Activated naive CD4-positive, alpha-beta T cell (primary cell): ENCODE measurements at places on chromosomes 6 and 20.
A peak's percentile ranks its signal among the peaks of the same experiment; 100 is the strongest.

GRCh38 chr6:155887421-155887820 is 431.8 kb upstream of the NOX3 start:
- no peak for DNase-seq

- DNase-seq = no peak
Measured at GRCh38 chr20:15890407-15890982, 682.8 kb downstream of the KIF16B start.

DNA sequence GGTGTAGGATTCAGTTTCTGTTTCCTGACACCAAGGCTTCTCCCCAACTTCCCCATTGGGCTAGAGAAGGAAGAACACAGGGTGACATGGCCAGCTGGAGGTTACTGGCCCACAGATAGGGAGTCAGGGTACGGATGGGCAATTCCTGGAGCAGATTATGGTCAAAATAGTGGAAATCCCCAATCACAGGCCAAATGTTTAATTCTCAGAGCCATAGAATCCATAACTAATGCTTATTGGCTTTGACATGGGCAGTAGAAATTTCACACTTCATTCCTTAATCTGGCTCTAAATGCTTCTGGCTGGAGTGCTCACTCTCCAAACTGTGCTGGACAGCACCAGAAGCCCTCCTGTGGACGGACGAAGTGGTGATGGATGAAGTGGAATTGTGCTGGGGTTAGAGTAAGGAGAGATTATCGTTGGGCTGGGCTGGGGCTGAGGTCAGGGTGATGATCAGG is 887 bp downstream of the SIGLEC1 start:
- DNase-seq = no peak

DNA sequence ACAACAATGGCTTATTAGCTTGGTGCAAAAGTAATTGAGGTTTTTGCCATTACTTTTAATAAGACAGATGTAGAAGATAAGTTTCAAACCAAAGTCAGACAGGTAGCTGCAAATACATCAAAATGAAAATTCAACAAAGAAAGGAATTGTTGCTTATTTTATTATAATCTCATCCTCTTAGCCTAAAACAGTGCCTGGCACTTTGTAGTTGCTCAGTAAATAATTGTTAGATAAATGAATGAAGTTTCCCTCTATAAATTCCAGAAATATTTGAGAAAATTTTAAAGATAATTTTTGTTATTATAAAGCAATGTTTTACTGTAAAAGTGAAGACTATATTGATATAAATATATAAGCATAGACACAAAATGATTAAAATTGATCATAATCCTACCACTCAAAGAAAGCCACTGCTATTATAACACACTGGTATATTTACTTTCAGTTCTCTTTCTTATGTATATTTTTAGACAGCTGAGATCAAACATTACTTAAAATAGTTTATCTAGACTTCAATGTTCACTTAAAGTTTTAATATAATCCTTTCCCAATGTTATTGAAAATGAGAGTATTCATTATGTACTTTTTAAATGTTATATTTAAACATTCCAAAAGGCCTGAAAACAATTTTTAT is 42.5 kb downstream of the SESN1 start:
- no peak for DNase-seq

- no peak for DNase-seq
Measured at GRCh38 chr6:157869673-157870302, 46.7 kb downstream of the SNX9 start.

GRCh38 chr6:158849899-158850806 is 31.0 kb upstream of the EZR start:
- DNase-seq = peak; percentile 14

DNA sequence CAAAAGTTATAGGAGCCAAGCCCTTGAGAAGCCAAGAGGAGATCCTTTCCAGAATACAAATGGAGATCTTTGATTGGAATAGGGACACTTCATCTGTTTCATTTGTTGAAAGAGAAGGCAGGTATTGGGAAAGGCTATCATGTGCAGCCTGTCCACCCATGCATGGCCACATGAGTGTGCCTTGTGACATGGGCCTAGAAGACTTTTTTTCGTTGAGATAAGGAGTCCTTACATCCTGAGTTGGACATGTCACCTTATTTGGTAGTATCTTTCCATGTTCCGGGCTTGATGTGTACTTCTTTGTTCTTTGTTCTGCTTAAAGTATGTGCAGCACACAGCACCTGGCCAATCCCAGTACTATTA is 42.1 kb upstream of the SYNCRIP start:
- DNase-seq = no peak

DNA sequence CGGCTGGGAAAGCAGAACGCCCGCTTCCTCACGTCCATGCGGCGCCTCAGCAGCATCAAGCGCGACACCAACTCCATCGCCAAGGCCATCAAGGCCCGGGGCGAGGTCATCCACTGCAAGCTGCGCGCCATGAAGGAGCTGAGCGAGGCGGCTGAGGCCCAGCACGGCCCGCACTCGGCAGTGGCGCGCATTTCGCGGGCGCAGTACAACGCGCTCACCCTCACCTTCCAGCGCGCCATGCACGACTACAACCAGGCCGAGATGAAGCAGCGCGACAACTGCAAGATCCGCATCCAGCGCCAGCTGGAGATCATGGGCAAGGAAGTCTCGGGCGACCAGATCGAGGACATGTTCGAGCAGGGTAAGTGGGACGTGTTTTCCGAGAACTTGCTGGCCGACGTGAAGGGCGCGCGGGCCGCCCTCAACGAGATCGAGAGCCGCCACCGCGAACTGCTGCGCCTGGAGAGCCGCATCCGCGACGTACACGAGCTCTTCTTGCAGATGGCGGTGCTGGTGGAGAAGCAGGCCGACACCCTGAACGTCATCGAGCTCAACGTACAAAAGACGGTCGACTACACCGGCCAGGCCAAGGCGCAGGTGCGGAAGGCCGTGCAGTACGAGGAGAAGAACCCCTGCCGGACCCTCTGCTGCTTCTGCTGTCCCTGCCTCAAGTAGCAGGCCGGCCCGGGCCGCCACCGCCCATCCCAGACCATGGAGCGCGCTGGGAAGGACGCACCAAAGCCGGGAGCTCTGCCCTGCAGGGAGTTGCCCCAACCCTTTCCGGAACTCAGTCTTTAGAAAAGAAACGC is 36.7 kb downstream of the STX11 start:
- DNase-seq = no peak

DNA sequence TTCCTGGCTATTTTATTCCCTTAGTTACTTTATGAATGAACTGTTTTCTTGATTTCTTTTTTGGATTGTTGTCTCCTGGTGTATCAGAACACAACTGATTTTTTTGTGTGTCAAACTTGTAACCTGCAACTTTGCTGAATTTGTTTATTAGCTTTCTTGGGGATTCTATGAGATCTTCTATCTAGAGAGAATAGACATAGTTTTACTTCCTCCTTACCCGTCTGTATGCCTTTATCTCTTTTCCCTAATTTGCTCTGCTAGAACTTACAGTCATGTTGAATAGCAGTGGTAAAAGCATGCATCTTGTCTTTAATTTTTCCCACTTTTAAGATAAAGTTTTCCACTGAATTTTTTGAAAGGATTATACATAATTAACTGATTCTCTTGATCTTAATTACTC is 13.2 kb downstream of the RNF146 start:
- no peak for DNase-seq

DNA sequence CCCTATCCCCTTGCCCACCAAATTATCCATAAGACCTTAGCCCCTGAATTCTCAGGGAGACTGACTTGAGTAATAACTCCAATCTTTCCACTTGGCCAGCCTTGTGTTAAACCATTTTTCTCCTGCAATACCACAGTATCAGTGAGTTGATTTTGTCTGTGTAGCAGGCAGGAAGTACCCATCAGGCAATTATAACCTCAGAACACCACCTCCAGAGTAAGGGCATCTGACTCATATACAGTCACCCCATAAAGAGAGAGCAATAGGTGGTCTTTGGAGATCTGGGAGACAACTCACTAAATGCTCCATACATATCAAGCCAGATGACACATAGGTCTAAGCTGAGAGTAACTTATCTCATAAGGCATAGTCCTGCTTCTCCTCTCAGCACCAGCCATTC is 83.7 kb downstream of the FILIP1 start:
- DNase-seq = no peak

DNA sequence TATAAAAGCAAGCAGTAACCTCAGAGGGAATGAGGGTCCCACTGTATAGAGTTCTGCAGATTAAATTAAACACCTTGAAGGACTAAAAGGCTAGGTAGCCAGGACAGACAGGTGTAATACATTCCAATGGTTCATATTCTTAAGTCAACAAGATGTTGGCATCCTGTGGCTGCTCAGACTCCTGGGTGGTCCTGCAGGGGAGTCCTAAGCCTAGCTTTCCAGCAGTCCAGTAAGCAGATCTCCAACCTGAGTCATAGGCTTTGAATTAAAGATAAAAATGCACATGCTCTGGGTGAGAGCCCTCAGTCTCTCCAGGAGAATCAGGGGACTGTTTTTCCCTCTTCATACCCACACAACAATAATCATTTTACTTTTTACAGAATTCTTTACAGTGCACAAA is 307.3 kb upstream of the SUPT3H start:
- DNase-seq = no peak

DNA sequence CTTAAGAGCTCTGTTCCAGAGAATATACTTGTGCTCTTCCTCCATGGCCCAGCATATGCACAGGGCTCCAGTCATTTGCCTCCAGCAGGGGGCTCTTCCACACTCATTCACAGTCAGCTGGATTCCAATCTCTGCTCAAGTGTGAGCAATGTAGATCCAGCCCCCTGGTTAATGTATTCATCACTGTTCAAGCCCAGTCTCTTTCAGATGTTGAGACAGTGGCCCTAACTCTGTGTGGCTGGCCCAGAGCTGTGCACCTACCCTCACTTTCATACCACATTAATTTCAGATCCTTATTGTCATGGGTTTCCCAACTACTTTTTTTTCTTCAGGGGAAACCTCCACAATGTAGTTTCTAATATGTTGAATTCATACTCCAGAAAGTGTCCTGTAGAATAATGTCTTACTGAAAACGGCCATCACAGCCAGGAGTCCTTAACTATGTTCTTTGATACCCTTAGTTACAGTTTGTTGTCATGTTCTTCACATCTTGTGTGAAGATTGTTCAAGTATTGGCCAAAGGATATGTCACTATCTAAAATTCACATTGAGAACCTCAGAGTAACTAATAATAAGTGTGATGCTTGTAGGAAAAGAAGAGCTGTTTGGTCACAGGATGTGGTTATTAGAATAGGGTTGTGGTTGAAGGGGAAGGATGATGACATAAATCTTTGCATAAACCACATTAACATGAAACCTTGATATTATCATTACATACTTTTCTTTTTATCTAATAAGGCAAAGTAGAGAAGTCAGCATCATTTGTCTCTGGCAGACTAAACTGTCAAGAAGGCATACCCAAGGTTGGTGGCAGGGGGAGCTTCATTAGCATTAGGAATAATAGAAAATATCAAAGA is 14.4 kb upstream of the HLA-DQA1 start:
- no peak for DNase-seq

DNA sequence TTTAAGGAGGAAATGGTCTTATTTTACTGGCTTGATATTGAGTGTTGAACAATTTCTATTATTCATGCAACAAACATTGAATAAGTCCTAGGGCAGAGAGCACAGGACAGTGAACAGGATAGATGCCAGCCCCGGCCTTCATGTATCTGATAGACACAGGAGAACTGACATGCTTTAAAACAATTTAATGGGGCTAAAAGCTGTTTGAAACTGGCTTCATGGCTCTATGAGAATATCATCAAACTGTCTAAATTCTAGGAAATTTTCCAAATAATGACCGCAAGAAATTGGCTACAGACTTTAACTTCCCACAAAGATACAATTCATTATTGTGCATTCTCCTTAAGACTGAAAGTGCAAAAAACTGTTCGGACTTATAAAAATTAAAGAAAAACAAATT is 69.0 kb downstream of the ID4 start:
- DNase-seq = no peak

GRCh38 chr6:37807656-37808055 is 11.9 kb upstream of the ZFAND3 start:
- no peak for DNase-seq

DNA sequence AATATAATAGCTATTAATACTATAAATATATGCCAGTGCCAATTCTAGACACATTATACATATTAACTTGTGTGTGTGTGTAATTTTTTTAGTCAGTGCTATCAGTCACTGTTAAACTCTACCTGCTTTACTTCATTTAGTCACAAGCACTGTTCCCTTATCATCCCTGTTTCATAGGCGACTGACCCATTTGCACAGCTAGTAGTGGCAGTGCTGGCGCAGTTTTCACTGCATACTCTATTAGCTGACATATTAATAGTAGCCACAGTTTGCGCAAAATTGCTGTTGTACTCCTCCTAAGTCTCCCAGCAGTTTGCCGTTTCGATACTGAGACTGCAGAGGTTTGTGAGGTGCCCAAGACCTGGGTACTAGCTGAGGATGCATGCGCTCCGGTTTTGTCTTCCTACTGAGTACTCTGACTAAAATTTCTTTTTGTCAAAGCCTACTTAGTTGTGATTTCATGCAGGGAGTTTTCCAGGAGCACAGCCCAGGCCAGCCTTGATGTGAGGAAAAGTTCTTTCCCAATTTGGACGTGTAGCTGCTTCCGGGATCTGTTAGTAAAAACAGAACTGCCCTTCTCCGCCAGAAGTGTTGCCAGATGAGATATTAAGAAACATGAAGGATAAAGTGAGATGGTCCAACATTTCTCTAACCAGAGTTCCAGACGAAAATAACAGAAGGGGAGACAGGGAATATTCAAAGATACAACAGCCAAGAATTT is 5.6 kb downstream of the BAG2 start:
- no peak for DNase-seq

- DNase-seq = no peak
Measured at GRCh38 chr6:107121266-107121665, 6.0 kb upstream of the BEND3 start.

DNA sequence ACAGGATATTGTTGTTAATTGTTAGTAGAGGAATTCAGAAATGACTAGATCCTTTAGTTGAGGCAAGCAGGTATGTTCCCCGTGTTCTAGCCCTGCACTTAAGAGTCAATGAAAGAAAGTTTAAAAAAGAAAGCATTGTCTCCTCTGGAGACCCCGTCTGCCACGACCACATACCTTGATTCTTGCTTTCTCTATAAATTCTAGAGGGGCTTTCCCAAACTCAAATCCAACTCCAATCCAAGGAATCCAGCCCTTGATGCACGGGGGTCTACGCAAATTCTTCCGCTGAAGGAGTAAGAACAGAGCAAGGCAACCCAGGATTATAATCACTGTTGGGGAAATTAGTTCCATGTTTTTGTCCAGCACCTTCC is 401 bp downstream of the CYP39A1 start:
- DNase-seq = no peak

DNA sequence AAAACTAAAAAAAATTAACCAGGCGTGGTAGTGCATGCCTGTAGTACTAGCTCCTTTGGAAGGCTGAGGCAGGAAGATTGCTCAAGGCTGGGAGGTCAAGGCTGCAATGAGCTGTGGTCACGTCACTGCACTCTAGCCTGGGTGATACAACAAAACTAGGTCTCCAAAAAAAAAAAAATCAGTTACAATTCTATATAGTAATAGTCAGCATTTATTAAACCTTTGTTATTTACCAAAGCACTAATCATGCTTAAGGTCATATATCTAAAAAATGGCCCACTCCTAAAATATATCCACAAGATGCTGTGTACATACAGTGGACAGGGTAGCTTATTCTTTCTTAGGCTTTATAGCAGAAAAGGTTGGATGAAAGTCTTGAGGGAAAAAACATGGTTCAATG is 152.4 kb downstream of the TFAP2A start:
- DNase-seq = no peak

GRCh38 chr6:31426395-31427354 is 23.3 kb downstream of the MICA start:
- DNase-seq = no peak

GRCh38 chr6:128238225-128238624 is 282.2 kb downstream of the PTPRK start:
- no peak for DNase-seq

GRCh38 chr6:52976591-52977035 is 18.5 kb downstream of the GSTA4 start:
- DNase-seq = no peak

GRCh38 chr20:36154700-36155628 is at the start of gene EPB41L1:
TSS of gene EPB41L1 (plus strand) at chr20:36154740. CDS start at chr20:36173778, 19,038 bp downstream.
- DNase-seq = no peak
